ENCODE measurements at places on chromosomes 3 and 15.

- no peak for DNase-seq
Measured at GRCh38 chr15:95825208-95825607, 505.3 kb upstream of the NR2F2 start.

DNA sequence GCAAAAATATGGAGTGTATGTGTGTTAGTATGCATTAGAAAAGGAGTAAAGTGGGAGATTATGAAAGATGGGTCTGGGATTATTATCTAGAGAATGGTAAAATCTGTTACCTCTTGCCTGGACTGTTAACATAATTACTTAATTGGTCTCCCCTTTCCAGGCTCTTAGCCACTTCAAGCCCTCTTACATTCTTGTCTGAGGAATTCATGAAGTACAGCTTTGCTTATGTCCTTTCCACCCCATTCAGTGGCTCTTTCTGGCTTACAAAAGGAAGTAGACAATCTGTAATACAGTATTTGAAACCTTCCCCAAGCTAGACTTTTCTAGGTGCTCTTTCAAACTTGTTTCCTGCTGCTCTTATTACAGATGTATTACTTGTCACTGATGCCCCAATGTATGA lies 129.8 kb downstream of the MBNL1 start:
- DNase-seq, result no peak

- DNase-seq, result no peak
Measured at GRCh38 chr3:194827486-194827885, 141.8 kb downstream of the FAM43A start.

GRCh38 chr3:196177967-196178366 lies 33.2 kb downstream of the ZDHHC19 start:
- no peak for DNase-seq

DNA sequence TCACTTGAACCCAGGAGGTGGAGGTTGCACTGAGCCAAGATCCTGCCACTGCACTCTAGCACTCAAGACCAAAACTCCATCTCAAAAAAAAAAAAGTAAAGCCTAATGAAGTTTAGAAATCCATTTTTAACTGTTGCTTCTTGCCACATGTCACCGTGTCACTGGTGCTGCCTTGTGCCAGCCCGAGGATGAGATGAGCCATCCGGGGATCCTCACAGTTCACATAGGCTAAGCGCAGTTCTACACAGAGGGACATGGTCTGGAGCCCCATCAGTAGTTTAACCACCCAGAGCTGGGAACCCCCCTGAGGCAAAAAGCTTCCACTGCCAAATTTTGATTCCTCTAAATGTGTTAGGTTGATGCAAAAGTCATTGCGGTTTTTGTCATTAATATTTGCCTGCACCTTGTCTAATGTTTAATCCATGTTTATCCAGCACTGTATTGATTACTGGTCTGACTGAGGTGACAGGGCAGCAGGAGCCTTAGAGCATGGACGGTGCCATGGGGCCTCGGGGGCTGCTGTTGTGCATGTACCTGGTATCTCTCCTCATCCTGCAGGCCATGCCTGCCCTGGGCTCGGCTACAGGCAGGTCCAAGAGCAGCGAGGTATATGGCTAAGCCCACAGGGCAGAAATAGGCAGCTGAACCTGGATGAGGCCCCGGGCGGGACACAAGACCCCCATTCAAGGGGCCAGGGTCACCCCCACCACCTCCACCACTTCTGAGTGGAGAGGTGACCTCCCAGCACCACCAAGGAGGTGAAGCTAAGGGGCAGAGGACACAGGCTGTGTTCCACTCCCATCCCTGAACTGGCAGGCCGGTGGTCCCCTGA lies at the start of gene ITIH1:
TSS of gene ITIH1 (plus strand) at position 473 of the 832 bp plus-strand sequence. CDS start at position 490, 17 bp downstream.
- DNase-seq, result no peak

DNA sequence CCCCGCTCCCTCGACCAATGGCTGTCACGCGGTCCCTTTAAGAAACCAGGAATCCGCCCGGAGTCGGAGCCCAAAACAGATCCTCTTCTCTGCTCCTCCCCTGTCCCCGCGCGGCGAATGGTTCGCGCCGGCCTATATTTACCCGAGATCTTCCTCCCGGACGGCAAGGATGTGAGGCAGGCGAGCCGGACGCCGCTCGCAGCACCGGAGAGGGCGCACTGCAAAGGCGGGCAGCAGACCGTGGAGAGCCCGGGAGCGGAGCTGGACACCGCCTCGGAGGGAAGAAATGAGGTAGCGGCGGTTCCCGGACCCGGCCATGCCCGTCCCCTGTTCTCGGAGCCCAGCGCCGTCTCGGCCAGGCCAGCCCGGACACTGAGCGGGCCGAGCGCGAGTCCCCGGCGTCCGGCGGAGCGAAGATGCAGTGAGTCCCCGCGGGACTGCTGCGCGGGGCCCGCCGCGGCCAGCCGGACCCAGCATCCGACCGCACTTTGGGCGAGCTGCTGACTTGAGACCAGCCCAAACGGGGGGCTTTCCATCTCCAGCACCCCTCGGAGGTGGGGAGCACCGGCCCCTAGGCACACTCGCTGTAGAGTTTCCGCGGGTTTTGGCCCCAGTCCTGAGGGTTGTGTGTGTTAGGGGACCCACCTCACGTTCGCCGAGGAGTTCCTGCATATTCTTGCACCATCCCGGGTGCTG lies at the start of gene FAM43A:
TSS of gene FAM43A (plus strand) at position 166 of the 696 bp plus-strand sequence. CDS start 944 bp downstream, outside the sequence.
- DNase-seq, result peak; percentile 80

GRCh38 chr3:90095811-90096210 lies 988.4 kb downstream of the EPHA3 start:
- no peak for DNase-seq

- no peak for DNase-seq
Measured at GRCh38 chr3:108486941-108487340, 23.5 kb downstream of the MYH15 start.

- DNase-seq, result peak; percentile 7
Measured at GRCh38 chr3:50652709-50653108, 22.0 kb upstream of the DOCK3 start.

DNA sequence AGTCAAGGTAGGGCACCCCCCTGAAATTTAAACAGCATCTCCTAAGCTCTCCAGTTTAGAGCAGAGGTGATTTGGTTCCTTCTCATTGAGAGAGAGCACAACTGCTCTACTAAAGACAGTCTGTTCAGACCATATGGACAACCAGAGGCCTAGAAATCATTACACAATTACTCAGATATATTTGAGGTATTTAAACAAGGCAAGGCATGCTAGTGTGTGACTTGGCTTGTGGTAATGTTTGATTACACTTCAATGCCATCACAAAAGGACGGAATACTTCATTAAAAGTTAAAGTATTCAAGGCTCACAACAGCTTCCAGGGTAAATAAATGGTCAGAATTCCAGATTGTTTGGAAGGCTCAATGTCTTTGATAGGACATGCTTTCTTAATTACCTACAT lies 110.2 kb downstream of the LRTM1 start:
- DNase-seq, result no peak
